ENCODE measurements at places on chromosomes 11 and 22. TPM values are rescaled to one million over a fixed set of nuclear protein-coding genes. Genes with fewer than 3 reads are reported as not detected.

APLNR gene
- not detected for total RNA-seq

KBTBD3 gene
- total RNA-seq = 9.0 TPM

DUSP8 gene
- 71.7 TPM for total RNA-seq

SRRD gene
- total RNA-seq = 27.3 TPM

OR51F1 gene
- not detected for total RNA-seq

GPHA2 gene
- total RNA-seq = not detected

OR8B12 gene
- not detected for total RNA-seq

TP53AIP1 gene
- not detected for total RNA-seq

DNA sequence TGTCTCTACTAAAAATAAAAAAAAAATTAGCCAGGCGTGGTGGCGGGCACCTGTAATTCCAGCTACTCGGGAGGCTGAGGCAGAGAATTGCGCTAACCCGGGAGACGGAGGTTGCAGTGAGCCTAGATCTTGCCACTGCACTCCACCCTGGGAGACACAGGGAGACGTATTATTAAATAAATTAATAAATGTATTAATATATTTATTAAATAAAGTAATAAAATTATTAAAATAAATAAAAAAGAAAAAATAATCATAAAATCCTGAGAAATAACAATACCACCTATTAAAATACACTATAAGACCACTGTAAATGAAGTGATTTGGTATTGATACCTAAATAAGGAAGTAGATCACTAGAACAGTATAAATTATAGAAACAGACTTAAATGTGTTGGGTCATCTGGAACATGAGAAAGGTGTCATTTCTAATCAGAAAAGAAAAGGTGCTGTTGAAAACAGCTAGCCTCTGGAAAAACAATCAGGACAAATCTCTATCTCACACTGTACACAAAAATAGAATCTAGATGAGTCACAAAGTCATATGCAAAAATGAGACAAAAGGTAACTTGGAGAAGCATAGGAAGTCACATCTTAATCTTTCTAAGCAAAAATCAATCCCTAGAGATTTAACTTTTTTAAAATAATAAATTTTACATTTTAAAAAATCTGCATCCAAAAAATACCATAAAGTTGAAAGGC lies 43.2 kb upstream of the UBASH3B start:
- DNase-seq = no peak

DNA sequence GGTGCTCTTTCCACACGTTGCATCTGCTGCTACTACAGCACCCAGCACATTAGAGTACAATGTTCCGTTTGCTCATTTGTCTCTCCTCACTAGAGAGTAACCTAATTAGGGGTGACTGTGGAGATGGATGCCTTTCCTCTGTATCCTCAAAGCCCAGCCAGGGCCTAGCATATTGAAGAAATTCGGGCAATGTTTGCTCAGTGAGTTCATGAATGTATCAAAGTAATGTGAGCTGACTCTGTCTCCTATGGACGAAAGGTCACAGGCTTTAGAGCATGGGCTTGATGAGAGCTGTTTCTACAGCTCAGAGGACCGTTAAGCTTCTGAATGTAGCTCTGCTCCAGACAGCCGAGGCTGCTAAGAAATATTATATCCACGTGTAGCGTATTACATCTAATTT lies 67.5 kb downstream of the C11orf58 start:
- no peak for DNase-seq

GRCh38 chr11:8093931-8094575 lies 13.0 kb downstream of the TUB start:
- no peak for DNase-seq

DNA sequence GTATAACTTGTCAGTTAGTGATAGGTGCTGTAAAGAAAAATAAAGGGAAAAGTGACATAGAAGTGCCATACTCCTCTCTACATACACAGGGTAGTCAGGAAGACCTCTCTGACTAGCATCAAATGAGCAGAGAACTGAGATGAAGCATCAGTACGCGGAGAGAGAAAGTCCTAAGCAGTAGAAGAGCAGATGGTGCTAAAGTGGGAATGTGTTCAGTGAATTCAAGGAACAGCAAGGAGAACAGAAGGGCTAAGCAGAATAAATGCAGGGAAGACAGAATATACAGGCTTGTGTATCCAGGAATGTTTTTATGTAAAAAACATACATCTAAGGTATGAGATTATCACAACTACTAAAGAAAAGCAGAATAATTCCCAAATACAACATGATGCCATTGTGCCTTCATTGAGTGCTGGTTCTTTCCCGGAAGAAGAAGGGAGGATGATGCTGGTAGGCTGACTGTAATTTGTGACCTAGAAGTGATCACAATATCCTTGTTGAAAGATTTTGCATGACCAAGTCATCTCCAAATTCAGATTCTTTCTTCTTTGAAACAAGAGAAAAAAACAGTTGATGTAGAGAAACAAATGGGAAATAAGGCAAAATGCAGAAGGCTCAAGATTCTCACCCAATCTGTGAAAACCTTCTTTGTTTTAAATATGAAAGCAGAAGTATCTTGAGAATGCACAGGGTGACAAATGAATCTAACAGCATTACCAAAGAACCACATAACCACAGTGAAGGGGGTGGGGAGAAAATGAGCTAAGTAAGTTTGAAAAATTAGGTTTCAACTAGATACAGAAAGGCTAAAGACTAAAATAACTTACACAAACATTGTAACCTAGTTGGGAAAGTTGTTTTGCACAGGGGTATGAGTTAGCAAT lies 20.5 kb downstream of the MRE11 start:
- no peak for DNase-seq

DNA sequence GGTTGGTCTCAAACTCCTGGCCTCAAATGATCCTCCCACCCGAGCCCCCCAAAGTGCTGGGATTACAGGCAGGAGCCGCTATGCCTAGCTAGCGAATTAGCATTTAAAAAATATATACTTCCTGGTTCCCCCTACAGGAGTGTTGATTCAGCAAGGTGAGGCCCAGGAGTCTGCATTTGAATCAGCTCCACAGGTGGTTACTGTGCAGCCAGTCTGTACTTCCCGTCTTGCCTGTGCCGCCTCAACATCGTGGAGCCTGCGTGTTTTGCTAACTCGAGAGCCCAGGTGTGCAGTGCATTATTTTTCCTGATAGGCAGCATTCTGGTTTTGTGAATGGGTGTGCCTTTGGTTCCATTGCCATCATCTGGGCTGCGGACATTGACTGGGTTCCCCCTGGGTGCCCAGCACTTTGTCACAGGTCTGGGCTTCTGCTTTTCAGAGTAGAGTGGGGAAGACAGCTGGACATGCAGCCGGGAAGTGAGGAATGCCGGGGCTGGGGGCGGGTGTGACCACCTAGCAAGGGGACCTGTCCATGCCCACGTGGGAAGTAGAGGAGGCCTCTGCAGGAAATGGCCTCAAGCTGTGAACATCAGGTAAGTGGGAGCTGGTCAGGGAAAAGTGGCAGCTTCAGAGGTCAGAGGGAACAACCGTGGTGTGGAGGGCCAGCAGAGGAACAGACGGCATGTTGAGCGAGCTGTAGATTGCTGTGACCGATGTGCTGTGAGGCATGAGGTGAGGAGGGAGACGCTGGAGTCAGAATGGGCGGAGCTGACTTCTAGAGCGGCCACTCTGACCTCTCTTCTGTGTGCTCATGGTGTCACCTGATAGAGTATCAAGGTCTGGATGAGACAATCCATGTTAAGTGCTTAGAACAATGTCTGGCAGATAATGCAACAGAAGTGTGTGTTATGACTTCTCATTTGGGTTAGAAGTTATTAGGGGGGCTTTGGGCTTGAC lies 42.2 kb downstream of the PPFIA1 start:
- no peak for DNase-seq

- no peak for DNase-seq
These were observed 78.2 kb downstream of the KCNC1 start for GRCh38 chr11:17812865-17813187.

DNA sequence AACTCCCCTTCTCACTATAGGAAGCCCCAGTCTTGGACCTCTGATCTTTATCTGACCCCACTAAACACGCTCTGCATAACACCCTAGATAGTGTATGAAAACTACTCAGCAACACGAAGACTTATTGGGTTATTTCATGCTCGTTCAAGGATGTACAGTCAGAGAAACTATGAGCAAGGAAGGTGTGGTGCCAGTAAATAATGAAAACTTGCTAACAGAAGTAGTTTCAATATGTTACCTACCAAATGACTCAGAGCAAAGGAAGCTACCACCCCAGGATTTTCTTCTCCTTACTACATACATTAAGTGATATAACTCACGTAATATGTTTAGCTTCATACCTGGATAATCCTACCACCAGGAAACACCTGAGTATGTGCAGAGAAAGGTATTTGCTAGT lies 25.9 kb upstream of the LYVE1 start:
- DNase-seq = peak; percentile 41

DNA sequence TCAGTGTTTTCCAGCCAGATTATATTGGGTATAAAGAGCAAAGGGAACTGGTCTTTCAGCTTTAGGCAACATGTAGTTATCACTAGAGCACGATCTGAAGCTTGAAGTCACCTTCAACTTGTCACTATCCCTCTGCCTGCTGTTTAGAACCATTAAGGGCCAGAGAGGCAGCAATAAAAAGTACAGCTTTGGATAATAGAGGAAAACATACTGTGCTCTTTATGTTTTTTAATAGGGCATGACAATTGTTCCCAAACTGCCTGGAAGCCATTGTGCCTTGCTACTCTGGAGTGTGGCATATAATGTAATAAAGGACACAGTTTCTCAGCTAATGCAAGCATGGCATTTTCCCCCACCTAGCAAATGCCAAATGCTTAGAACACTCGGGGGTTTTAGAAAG lies 1912.0 kb upstream of the RAG2 start:
- no peak for DNase-seq

GRCh38 chr11:61474013-61474643 lies 34.4 kb upstream of the LRRC10B start:
- no peak for DNase-seq

- DNase-seq = no peak
These were observed 36.0 kb downstream of the FAM83F start for GRCh38 chr22:40030758-40031095.

DNA sequence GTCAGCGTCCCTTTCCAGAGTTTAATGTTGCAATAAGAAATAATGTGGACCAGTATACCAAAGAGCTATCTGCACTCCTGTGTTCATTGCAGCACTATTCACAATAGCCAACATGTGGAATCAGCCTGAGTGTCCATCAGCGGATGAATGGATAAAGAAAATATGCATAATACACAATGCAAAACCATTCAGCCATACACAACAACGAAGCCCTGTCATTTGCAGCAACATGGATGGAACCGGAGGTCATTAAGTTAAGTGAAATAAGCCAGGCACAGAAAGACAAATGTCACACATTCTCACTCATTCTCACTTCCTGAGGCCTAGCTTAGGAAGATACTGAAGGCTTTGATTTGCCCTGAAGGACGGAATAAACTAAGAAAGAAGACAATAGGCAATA lies 22.1 kb downstream of the SLC5A4 start:
- no peak for DNase-seq

GRCh38 chr11:72195518-72196270 lies 3.8 kb downstream of the FOLR1 start:
- DNase-seq = no peak

- no peak for DNase-seq
These were observed 46.3 kb downstream of the ACAT1 start for GRCh38 chr11:108167624-108168023.

DNA sequence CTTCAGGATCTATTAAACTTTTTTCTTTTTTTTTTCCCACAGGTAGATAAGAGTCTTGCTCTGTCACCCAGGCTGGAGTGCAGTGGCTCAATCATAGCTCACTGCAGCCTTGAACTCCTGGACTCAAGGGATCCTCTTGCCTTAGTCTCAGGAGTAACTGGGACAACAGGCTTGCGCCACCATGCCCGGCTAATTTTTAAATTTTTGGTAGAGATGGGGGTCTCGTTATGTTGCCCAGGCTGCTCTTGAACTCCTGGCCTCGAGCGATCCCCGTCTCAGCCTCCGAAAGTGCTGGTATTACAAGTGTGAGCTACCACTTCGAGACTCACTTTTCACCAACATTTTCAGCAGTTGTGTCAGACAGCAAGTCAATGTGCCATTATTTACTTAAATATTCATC lies 962 bp downstream of the SIRT3 start:
- no peak for DNase-seq

DNA sequence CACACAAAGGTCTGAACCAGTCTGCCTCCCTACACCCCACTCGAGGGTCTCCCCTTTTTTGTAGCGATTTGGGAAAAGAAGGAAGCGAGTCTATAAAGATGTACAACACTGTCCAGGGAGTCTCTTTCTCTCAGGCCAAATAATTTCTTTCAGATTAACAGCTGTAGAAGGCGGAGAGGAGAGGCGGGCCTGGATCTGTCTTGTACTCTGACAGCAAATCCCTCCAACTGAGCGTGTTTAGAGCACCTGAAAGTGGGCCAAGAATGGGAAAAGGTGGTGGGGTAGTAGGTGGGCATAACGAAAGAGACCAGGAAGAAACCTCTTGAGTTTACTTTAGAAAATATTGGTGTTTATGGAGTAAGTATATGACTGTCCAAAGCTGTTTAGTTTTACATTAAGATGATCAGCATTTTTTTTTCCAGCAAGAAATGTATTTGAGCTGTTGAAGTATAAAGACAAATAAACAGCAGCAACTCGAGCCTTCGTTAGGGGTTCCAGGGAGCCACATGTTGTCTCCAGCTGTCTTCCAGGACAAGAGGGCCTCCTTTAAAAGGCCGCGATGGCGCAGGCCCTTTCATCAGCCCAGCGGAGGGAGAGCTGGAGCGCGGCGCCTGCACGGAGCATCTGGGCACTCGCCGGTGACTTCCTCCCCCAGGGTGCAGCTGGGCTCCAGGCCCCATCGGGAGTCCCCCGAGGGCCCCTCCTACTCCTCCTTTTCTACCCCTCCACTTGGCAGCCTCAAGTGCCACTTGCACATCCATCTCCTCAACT lies 34.9 kb downstream of the SCUBE1 start:
- DNase-seq = no peak

DNA sequence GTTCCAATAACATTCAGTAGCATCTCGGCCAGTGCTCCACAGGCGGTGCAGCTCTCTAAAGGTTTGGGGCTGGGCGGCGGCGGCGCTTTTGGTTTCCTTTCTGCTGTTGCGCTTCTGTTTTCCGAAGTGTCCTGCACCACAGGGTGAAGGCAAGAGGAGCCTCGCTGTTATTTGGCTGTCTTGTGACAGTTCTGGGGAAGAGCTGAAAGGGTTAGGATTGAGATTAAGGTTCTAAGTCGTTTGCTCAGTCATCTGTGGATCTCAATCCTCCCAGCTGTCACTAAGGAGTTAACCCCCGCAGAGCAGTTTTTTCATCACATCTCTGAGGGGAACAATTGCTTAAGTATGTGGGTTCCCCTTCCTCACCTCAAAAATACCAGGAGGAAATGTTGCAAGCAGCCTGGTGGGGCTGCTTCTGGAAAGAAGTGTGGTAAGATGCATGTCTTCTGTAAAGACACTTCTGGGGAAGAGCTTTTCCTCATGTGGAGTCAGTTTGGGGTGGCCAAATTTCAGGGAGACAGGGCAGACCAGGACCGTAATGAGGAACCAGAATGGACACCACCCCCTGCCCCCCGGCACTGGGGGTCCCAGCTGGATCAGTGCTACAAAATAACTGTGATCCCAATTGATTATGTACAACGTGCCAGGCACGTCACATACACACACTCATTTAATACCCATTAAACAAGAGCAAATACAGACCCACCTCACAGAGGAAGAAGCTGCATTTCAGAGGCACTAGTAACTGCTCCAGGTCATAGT lies 14.2 kb downstream of the TMEM121B start:
- DNase-seq = no peak

All from CD4-positive, CD25-positive, alpha-beta regulatory T cell (primary cell).